ENCODE measurements at places on chromosomes 4 and X.

DNA sequence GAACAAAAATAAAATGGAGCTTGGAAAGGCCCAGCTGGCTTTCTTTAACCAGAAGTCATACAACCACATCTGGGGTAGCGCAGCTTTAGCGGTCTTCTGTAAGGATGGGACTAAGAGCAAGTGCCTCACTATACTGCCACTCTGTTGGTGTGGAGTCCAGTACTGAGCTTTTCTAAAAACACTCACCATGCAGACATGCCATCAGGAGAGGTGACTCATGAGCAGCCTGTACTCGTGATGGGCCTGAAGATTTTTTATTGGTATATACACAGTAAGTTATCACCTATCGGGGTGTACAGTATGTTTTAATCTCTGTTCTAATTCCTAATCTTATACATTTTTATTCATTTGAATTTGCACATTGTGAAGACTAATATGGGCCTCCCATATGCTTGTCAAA lies 9.6 kb downstream of the PPP3CA start:
- DNase-seq = no peak

GRCh38 chr4:5940470-5941203 lies 47.8 kb upstream of the CRMP1 start:
- no peak for DNase-seq

GRCh38 chr4:70473679-70474078 lies 1.7 kb downstream of the MUC7 start:
- no peak for DNase-seq

GRCh38 chr4:47617607-47618006 lies 132.5 kb downstream of the ATP10D start:
- no peak for DNase-seq

DNA sequence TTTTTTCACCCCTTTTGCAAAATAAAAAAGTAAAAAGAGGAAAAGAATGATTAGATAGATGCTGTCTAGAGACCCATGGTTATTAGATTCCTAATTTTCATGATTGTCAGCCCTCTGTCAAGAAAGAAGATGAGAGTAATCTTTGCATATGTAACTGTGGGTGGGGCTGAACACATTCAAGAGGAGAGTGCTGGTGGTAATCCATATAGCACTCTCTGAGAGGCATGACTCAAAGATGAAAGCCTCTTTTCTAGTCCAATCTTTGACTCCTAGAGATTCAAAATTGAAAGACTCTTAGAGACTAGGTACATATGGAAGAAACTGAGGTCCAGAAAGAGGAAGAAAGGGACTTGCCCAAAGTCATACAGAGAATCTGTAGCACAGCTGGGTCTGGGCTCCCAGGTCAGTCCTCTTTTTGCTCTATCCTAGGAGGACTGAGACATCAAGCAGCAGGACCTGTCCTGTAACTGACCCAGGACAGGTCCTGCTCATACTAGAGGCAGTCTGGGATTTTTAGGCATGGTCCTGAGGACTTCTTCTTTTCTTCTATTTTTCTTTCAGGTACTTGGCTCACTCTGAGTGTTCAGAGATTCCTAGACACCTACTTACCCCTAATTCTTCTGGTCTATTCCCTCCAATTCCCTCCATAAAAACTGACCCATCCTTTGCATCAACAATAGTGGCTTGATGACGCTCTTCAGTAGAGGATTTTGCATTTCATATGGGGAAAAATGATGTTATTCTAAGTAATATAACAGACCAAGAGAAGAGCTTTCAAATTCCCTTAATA lies 23.8 kb downstream of the VSIG4 start:
- DNase-seq = no peak

- no peak for DNase-seq
Measured at GRCh38 chr4:140808256-140808655, 52.1 kb upstream of the TBC1D9 start.

GRCh38 chr4:137587796-137588195 lies 55.5 kb upstream of the PCDH18 start:
- no peak for DNase-seq

- no peak for DNase-seq
Measured at GRCh38 chr4:55378617-55379467, 16.9 kb upstream of the TMEM165 start.

- no peak for DNase-seq
Measured at GRCh38 chr4:172096786-172097185, 283.6 kb downstream of the GALNTL6 start.

- no peak for DNase-seq
Measured at GRCh38 chr4:114384629-114385028, 214.0 kb upstream of the UGT8 start.

DNA sequence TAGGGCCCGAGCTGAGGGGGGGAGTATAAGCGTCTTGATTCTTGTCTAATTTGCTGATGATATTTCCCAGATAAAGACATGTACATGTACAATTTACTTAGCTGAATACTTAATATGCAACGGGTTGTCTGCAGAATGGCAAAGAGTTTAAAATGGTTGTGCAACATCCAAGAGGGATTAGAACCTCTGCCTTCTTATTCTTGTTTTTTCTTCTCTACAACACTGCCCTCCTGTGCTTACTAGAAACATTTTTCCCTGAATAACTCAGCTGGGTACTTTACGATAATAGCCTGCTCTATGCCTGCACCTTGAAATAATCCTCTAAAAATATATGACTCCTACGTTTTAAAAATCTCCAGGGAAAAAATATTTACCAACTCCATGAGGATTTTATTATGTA lies 41.8 kb downstream of the INTS12 start:
- no peak for DNase-seq

GRCh38 chr4:8331575-8331955 lies 62.0 kb downstream of the HTRA3 start:
- DNase-seq = no peak

- no peak for DNase-seq
Measured at GRCh38 chr4:55444827-55445226, 49.1 kb downstream of the TMEM165 start.

DNA sequence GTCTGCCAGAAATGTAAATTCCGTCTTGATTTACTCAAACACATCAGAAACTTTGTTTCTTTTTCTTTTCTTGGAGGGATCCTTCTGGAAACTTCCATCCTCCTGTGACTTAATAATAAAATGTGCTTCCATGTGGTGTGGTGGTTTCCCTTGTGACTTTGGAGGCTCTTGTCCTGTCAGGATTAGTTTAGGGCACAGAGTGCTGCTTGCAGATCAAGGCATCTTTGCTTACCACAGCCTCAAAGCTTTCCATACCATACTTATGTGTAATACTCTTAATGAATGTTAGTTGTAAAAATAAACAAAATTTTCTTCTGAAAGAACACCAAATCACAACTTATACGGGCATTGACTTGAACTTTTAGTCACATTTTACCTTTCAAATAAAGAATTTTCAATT lies 27.4 kb downstream of the GBA3 start:
- no peak for DNase-seq

DNA sequence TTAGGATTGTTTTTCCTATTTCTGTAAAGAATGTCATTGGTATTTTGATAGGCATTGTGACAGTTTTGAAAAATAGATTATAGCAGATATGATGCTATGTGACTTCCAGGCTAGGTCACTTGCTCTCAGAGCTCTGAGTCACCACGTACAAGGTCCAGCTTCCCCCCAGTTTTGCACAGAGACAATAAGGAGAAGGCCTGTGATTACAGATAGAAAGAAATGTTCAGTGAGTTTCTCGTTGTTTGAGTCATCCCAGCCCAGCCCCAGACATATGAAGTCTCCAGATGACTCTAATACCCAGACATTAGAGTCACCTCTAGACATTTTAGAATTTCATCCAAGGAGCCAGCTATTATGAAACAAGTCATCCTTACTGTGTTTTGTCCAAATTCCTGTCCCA lies 57.2 kb downstream of the MFAP3L start:
- no peak for DNase-seq

- no peak for DNase-seq
Measured at GRCh38 chr4:8847331-8847730, 24.3 kb downstream of the HMX1 start.

DNA sequence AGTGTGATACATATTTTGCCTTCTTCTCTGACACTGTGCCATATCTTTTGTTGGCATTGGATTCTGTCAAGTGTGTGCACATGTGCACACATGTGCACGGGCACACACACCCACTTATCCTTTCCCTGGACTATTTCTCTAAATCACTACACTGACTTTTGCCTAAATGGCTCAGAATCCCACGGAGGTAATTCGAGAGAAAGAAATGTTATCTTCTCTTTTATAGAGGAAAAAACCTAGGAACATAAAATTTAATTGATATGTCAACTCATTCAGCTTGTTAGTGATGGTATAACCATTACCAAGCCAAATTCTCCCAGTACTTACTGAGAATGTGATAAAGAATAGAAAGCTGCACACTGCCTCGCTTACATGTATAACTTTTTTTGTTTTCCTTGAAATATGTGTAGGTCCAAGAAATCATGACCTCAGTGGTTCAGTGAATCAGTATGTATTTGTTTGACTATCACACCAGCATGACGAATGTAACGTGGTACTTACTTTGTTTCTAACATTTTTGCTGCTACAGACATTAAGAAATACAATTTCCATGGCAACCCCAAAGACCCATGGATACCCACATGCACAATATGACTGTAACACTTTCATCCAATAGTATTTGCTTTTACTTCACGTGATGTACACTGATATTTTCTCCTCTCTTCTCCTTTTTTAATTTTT lies 163.0 kb downstream of the PCDH7 start:
- DNase-seq = no peak

DNA sequence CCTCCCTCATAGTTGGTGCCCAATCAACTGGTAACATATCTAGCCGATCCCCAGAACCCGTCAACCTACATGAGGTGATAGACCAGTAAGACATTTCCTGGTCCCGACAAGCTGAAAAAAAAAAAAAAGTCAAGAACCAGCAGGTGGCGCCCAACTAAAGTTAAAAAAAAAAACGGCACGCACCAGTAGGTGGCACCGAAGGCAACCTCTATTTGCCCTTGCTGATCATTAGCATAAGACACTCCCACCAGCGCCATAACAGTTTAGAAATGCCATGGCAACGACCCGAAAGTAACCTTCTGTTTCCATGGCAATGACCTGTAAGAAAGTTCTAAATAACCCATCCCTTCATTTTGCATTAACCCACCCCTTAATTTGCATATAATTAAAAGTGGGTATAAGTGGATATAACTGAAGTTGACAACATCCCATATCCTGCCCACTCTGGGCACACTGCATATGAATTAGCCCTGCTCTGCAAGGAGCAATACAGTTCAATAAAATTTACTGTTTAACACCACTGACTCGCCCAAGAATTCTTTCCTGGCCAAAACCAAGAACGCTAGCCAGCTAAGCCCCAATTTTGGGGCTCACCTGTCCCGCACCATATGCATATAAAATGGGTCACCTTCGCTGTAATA lies 83.9 kb upstream of the SPANXB1 start:
- peak; percentile 1 for DNase-seq

DNA sequence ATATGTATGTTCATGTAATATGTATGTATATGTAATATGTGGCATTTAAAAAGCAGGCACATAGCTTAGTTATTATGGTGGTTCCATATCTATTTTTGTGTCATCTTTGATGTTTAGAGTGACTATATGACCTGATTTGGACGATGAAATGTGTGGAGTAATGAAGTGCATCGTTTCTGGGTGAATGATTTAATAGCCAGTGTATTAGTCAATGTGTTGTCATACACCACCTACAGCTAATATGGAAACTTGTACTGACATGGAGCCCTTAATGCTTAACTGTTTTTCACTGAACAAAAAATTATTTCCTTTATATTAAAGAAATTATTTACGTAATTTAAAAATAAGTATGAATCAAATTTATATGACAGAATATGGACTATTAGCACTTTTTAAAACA lies 292.3 kb upstream of the FSTL5 start:
- DNase-seq = no peak

DNA sequence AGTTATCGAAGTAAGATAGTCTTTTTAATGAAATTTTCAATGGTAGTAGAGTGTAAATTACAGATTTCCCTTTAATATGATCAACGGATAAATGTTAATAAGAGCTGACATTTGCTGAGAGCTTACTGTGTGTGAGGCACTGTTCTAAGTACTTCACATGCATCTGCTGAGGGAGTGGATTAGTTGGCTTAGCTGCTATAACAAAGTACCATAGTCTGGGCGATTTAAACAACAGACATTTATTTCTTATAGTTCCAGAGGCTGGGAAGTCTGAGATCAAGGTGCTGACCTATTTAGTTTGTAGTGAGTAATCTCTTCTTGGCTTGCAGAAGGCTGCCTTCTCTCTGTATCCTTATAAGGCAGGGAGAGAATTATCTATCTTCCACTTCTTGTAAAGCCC lies 174.3 kb downstream of the CEP135 start:
- DNase-seq = no peak

DNA sequence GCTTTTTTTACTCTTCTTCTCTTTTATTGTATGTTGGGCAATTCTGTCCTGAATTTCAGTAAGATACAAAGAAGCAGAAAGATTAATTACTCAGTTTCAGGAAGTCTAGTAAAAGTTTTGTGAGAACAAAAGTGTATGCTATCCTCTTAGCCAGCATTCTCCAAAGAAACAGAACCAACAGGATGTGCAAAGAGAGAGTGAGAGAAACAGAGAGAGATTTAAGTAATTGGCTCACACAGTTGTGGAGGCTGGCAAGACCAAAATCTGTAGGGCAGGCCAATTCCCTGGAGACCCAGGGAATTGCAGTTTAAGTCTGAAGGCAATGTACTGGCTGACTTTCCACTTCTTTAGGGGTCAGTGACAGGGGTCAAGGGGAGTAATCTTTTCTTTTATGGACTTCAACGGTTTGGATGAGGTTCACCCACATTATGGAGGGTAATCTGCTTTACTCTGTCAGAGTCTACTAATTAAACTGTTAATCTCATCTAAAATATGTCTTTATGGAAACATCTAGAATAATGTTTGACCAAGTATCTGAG lies 59.2 kb upstream of the SLC39A8 start:
- DNase-seq = no peak
